Mesothelial cell of epicardium (in vitro differentiated cells): ENCODE measurements at places on chromosomes 5 and 9. TPM values are rescaled to one million over a fixed set of nuclear protein-coding genes. Genes with fewer than 3 reads are reported as not detected.

The CCL27 gene
- 0.61 to 0.84 TPM in 2 of 3 replicates, not detected in the other for total RNA-seq

GRCh38 chr5:10760096-10760920, 726 bp downstream of the DAP start:
- peak; percentile 39 for DNase-seq
- H3K27ac ChIP-seq = peak overlapping the region; percentile 98
- no peaks in the 10 kb centered on the region for H3K27me3 ChIP-seq
- H3K36me3 ChIP-seq = no peaks in the 10 kb centered on the region
- peak overlapping the region; percentile 88 for H3K4me3 ChIP-seq

DNA sequence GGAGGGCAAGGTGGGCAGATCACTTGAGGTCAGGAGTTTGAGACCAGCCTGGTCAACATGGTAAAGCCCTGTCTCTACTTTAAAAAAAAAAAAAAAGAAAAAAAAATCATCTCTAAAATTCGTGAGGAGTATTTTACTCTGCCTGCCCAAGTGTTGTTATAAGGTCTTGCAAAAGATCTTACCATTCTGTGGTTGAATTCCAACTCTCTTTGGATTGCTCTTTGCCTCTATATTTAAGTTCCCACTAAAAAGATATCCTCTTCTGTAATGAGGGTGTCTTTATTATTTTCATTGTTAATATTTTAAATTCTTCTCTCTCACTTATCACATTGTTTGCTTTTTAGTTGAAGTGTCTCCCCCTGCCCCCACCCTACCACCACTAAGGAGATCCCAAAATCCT, 33.4 kb downstream of the CREBRF start:
- H3K4me1 ChIP-seq = peaks cover 13% of the 10 kb centered on the region
- no peak overlapping the region for H3K27ac ChIP-seq
- no peak overlapping the region for H3K4me3 ChIP-seq
- DNase-seq = no peak
- no peaks in the 10 kb centered on the region for H3K27me3 ChIP-seq
- peaks cover 19% of the 10 kb centered on the region for H3K36me3 ChIP-seq

DNA sequence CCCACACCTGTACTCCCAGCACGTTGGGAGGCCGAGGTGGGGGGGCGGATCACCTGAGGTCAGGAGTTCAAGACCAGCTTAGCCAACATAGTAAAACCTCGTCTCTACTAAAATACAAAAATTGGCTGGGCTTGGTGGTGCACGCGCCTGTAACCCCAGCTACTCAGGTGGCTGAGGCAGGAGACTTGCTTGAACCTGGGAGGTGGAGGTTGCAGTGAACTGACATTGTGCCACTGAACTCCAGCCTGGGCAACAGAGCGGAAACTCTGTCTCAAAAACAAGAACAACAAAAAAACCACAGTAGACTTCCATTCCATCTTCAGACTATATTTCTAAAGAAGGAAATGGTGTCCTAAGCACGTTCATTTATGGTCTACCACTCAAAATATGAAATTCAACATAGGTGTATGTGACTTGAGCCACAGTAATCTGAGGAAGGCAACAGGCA, 14.2 kb upstream of the SERINC5 start:
- no peak for DNase-seq
- no peaks in the 10 kb centered on the region for H3K36me3 ChIP-seq
- H3K27me3 ChIP-seq = no peaks in the 10 kb centered on the region
- peaks cover 21% of the 10 kb centered on the region for H3K4me1 ChIP-seq

The STING1 gene
- 26.8 to 30.3 TPM (median 27.0 TPM) in 3 replicates for total RNA-seq

DNA sequence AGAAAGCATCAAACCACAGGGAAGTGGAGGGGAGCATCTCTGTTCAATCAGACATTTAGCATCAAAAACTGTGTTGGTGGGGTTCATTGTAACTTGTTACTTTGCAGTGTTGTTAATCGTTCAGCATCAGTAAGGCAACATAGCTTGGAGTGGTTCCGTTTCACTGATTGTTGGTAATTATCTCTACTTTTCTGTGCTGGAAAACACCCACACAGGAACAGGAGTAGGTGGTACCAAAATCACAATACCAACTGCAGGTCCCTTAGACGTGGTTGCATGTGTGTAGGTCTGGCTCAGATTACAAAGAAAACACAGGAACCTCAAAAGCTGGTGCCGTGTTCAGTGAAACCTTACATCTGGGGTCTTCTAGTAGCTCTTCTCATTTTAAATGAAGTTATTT, 146.8 kb downstream of the RNF180 start:
- H3K4me3 ChIP-seq = no peak overlapping the region
- no peaks in the 10 kb centered on the region for H3K4me1 ChIP-seq
- no peak for DNase-seq
- peaks cover 1% of the 10 kb centered on the region for H3K27me3 ChIP-seq
- no peaks in the 10 kb centered on the region for H3K36me3 ChIP-seq

DNA sequence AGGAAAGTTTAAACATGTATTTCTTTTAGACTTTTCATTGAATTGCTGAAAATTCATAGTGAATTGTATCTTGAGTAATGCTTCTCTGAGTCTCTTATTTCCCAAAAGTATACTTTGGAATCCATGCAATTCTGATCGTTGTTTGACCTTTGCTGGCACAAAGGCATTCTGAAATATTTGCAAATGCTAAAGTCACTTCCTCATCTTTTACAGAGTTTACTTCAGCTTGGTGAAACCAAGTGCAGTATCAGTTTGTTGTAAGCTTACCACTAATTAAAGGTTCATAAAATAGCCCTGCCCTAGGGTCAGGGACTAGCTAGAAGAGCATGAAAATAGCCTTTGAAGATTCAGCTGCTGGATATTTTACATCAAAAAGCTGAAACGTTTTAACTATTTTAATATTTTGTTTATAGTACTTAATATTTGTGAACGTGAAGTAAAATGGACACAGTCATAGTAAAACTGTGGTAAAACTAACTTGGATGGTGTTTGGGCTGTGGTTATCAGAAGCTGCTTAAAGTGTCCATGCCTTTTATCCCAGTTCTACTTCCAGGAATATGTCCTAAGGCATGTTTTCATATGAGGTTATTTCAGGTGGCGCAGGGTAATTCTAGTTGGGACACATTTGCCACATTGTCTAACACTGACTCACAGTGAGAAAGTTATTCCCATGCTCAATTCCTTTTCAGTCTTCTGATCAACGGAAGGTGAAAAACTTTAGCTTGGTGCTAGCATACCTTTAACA, 45.3 kb downstream of the SLC22A5 start:
- peaks cover 12% of the 10 kb centered on the region for H3K36me3 ChIP-seq
- peaks cover 55% of the 10 kb centered on the region for H3K4me1 ChIP-seq
- no peak overlapping the region for H3K4me3 ChIP-seq

The RAB3C gene
- total RNA-seq = 0.77 to 1.2 TPM (median 0.80 TPM) in 3 replicates

GRCh38 chr9:114107286-114108001, 8.4 kb upstream of the KIF12 start:
- H3K4me1 ChIP-seq = peaks cover 4% of the 10 kb centered on the region
- DNase-seq = no peak
- H3K27ac ChIP-seq = no peak overlapping the region
- H3K27me3 ChIP-seq = peaks cover 27% of the 10 kb centered on the region
- H3K36me3 ChIP-seq = peaks cover 3% of the 10 kb centered on the region
- no peak overlapping the region for H3K4me3 ChIP-seq

DNA sequence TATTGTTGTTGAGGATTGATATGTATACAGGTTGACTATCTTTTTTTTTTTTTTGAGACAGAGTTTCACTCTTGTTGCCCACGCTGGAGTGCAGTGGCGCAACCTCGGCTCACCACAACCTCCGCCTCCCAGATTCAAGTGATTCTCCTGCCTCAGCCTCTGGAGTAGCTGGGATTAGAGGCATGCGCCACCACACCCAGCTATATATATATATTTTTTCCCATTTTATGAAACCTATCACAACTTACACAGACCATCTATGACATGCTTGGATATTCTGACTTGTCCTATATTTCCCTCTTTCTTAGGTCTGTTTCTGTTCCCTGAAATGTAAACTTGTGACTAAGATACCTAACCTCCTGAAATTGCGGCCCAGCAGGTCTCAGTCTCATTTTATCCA, 5.0 kb downstream of the CD14 start:
- no peak for DNase-seq
- H3K27me3 ChIP-seq = no peaks in the 10 kb centered on the region
- no peak overlapping the region for H3K4me3 ChIP-seq
- peaks cover 3% of the 10 kb centered on the region for H3K36me3 ChIP-seq

The LRSAM1 gene
- 27.1 to 28.0 TPM (median 27.4 TPM) in 3 replicates for total RNA-seq

The AQP3 gene
- 0.93 to 1.5 TPM (median 1.3 TPM) in 3 replicates for total RNA-seq

GRCh38 chr5:82408033-82408432, 129.9 kb upstream of the RPS23 start:
- peaks cover 3% of the 10 kb centered on the region for H3K4me1 ChIP-seq
- no peak overlapping the region for H3K27ac ChIP-seq
- H3K4me3 ChIP-seq = no peak overlapping the region
- peaks cover 10% of the 10 kb centered on the region for H3K36me3 ChIP-seq
- no peak for DNase-seq
- no peaks in the 10 kb centered on the region for H3K27me3 ChIP-seq

The PCDHA9 gene
- total RNA-seq = 3.1 to 4.0 TPM (median 3.4 TPM) in 3 replicates
